ENCODE measurements at places on chromosomes 3 and 15. TPM values are rescaled to one million over a fixed set of nuclear protein-coding genes. Genes with fewer than 3 reads are reported as not detected.

The SLC7A14 gene
- not detected for total RNA-seq

The CYP1A1 gene
- not detected for total RNA-seq

The PEX5L gene
- not detected for total RNA-seq

The VIPR1 gene
- not detected for total RNA-seq

The CHRNA5 gene
- total RNA-seq: under 0.01 TPM

The TP63 gene
- total RNA-seq: not detected

The EIF2B5 gene
- total RNA-seq: 27.8 TPM

The GPR149 gene
- not detected for total RNA-seq

The IL17RC gene
- 41.8 TPM for total RNA-seq

The GTF2A2 gene
- 30.8 TPM for total RNA-seq

The FBXW12 gene
- not detected for total RNA-seq

The GMPS gene
- total RNA-seq: 71.7 TPM

The FBN1 gene
- total RNA-seq: 1,478 TPM

The GOLGA8K gene
- not detected for total RNA-seq

The ATP10A gene
- total RNA-seq: 73.1 TPM

The SEMA3G gene
- not detected for total RNA-seq

The TM2D3 gene
- 68.7 TPM for total RNA-seq

The MST1 gene
- total RNA-seq: 6.3 TPM

The PPM1L gene
- total RNA-seq: under 0.01 TPM

The POU1F1 gene
- not detected for total RNA-seq

The ZIC4 gene
- total RNA-seq: 1.6 TPM

The UROC1 gene
- not detected for total RNA-seq

The PEX11A gene
- 11.5 TPM for total RNA-seq

The AP2M1 gene
- 951 TPM for total RNA-seq

The TTLL13 gene
- total RNA-seq: not detected

The MAP4 gene
- 121 TPM for total RNA-seq

Measured in GM23248 (cell line).